ENCODE measurements at places on chromosomes 3 and 15. TPM values are rescaled to one million over a fixed set of nuclear protein-coding genes. Genes with fewer than 3 reads are reported as not detected.
A peak's percentile ranks its signal among the peaks of the same experiment; 100 is the strongest.

The GCSAM gene
- not detected for total RNA-seq

The ZBTB47 gene
- 5.2 TPM for total RNA-seq

The LMAN1L gene
- not detected for total RNA-seq

The ITGA11 gene
- total RNA-seq = not detected

GRCh38 chr15:74873756-74874424, 725 bp upstream of the SCAMP2 start:
- peak; percentile 35 for DNase-seq
- H3K4me1 ChIP-seq = peaks cover 26% of the 10 kb centered on the region
- no peaks in the 10 kb centered on the region for H3K36me3 ChIP-seq
- peak overlapping the region; percentile 81 for H3K27ac ChIP-seq
- peak overlapping the region; percentile 81 for H3K4me3 ChIP-seq

- no peak for DNase-seq
- no peak overlapping the region for H3K4me3 ChIP-seq
- H3K4me1 ChIP-seq = peaks cover 19% of the 10 kb centered on the region
- H3K36me3 ChIP-seq = no peaks in the 10 kb centered on the region
- no peak overlapping the region for H3K27ac ChIP-seq
Observed at GRCh38 chr3:172595664-172596393, 72.6 kb upstream of the TNFSF10 start.

DNA sequence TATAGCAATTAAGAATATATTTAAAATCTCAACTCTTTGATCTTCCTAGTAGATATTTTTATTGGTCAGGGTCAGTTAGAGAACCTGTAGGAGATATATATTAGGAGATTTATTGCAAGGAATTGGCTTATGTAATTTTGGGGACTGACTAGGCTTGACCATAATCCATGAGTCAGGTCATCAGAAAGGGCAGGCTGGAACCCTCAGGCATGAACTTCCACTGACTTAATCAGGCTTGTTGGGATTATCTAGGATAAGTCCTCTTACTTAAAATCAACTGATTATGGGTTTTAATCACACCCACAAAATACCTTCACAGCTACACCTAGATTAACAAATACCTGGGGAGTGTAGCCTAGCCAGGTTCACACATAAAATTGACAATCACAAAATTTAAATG, 156.1 kb downstream of the MYRIP start:
- no peaks in the 10 kb centered on the region for H3K27me3 ChIP-seq
- DNase-seq = no peak
- H3K4me3 ChIP-seq = no peak overlapping the region
- H3K27ac ChIP-seq = no peak overlapping the region

- no peaks in the 10 kb centered on the region for H3K4me1 ChIP-seq
- no peaks in the 10 kb centered on the region for H3K27me3 ChIP-seq
- H3K4me3 ChIP-seq = no peak overlapping the region
Observed at GRCh38 chr15:86329311-86330013, 249.8 kb downstream of the AGBL1 start.

DNA sequence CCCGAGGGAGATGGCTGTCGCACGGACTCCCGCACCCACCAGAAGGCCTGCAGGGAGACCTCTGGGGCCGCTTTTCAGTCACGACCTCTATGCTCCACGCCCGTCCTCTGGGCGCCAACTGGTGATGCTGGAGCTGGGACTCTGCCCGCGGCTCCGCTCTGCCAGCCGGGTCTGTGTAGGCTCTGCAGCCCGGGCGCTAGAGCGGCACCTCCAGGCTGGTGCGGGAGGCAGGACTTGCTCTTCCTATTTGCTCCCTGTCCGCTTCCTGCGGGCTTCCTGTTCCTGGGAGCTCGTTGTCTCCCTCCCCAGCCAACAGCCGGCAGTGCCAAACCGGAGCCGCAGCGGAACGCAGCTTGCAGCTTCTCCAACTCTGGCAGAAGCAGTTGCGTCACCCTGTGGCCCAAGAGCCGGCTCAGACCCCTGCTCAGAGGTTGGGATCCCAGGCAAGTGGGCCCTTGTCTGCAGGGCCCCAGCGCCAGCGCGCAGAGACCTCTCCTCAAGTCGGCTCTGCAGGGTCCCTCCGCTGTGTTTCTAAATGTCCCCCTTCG, 285.9 kb downstream of the XXYLT1 start:
- H3K36me3 ChIP-seq = no peaks in the 10 kb centered on the region
- no peaks in the 10 kb centered on the region for H3K27me3 ChIP-seq
- peak; percentile 77 for DNase-seq
- no peaks in the 10 kb centered on the region for H3K4me1 ChIP-seq

GRCh38 chr15:93829115-93829870, 402.1 kb upstream of the MCTP2 start:
- H3K4me1 ChIP-seq = peaks cover 26% of the 10 kb centered on the region
- H3K27ac ChIP-seq = peak overlapping the region; percentile 11
- DNase-seq = peak; percentile 78
- no peaks in the 10 kb centered on the region for H3K27me3 ChIP-seq

GRCh38 chr15:76376816-76377215, 40.2 kb downstream of the ISL2 start:
- H3K4me3 ChIP-seq = no peak overlapping the region
- no peak overlapping the region for H3K27ac ChIP-seq
- no peak for DNase-seq
- H3K4me1 ChIP-seq = peaks cover 8% of the 10 kb centered on the region
- no peaks in the 10 kb centered on the region for H3K27me3 ChIP-seq

GRCh38 chr3:186105543-186105942, 3.3 kb downstream of the ETV5 start:
- H3K36me3 ChIP-seq = no peaks in the 10 kb centered on the region
- no peaks in the 10 kb centered on the region for H3K27me3 ChIP-seq
- H3K27ac ChIP-seq = no peak overlapping the region
- peaks cover 4% of the 10 kb centered on the region for H3K4me1 ChIP-seq
- no peak for DNase-seq
- no peak overlapping the region for H3K4me3 ChIP-seq

GRCh38 chr3:128167973-128168674, 14.8 kb downstream of the EEFSEC start:
- H3K4me1 ChIP-seq = peaks cover 32% of the 10 kb centered on the region
- H3K27ac ChIP-seq = no peak overlapping the region
- H3K27me3 ChIP-seq = no peaks in the 10 kb centered on the region
- H3K4me3 ChIP-seq = no peak overlapping the region
- DNase-seq = peak; percentile 80

- DNase-seq = no peak
- no peaks in the 10 kb centered on the region for H3K36me3 ChIP-seq
- H3K4me1 ChIP-seq = peaks cover 13% of the 10 kb centered on the region
- H3K27me3 ChIP-seq = no peaks in the 10 kb centered on the region
- H3K4me3 ChIP-seq = no peak overlapping the region
Observed at GRCh38 chr15:65385870-65386258, 8.1 kb upstream of the IGDCC3 start.

DNA sequence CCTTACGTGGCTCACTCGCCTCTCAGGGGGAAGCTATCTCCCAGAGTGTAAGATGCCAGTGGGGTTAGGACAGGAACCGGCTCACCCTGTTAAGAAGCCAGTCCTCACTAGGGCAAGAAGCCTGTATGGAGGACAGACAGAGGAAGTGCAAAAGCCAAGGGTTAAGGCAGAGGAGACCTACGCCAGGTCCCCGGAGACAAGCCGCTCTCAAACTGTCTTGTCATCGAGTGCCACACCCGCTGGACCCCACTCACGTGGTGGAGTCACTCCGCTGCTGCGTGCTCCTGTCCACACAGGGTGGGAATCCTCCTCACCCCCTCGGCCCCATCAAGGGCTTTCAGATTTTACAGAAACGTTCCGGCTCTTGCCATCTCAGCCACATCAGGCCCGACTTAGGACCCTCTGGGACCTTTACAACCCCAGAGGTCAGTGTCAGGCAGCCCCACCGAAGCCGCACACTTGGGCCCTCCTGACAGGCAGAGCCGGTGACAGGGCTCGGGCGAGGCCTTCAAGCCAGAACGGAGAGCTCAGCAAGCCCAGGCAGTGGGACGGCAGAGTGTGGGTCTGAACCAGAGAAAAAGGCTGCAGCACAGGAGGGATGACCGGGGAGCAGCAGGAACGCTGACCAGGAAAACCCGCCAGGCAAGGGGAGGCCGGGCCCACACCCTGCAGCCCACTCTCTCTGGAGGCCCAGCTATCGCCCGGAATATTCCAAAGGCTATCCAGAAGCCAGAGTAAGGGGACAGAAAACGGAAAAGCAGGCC, 61.7 kb downstream of the XXYLT1 start:
- no peak for DNase-seq
- no peaks in the 10 kb centered on the region for H3K27me3 ChIP-seq
- H3K27ac ChIP-seq = no peak overlapping the region
- 0 out of 2 replicates have a peak, but pooled peaks cover 3% of the 10 kb centered on the region for H3K4me1 ChIP-seq
- H3K4me3 ChIP-seq = no peak overlapping the region
- no peaks in the 10 kb centered on the region for H3K36me3 ChIP-seq

DNA sequence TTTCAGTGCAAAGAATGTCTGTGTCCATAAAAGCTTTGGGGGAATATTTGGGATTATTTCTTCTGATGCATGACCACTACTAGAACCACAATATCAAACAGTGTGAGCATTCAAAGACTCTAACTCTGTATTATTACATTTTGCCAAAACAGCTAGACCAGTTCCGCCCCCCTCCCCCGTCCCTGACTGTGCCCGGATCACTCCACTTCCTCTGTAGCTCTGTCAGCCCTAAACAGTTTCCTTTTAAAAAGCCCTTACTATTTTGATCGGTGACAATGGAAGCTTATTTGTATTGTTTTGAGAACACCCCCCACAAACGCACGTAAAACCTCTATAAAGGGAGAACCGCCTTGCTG, 36.6 kb upstream of the EPHB3 start:
- H3K27me3 ChIP-seq = no peaks in the 10 kb centered on the region
- peak overlapping the region; percentile 39 for H3K4me3 ChIP-seq
- H3K4me1 ChIP-seq = no peaks in the 10 kb centered on the region
- no peaks in the 10 kb centered on the region for H3K36me3 ChIP-seq
- DNase-seq = no peak

GRCh38 chr3:150721285-150722130, 17.8 kb upstream of the ERICH6 start:
- H3K36me3 ChIP-seq = no peaks in the 10 kb centered on the region
- H3K4me3 ChIP-seq = no peak overlapping the region
- DNase-seq = no peak
- H3K27ac ChIP-seq = no peak overlapping the region
- H3K4me1 ChIP-seq = peaks cover 9% of the 10 kb centered on the region

GRCh38 chr3:46684891-46685290, 8.6 kb downstream of the ALS2CL start:
- H3K4me3 ChIP-seq = no peak overlapping the region
- no peaks in the 10 kb centered on the region for H3K4me1 ChIP-seq
- H3K36me3 ChIP-seq = no peaks in the 10 kb centered on the region
- no peak for DNase-seq

Data from Caco-2 (cell line).